ENCODE measurements at places on chromosomes 6 and 20.

DNA sequence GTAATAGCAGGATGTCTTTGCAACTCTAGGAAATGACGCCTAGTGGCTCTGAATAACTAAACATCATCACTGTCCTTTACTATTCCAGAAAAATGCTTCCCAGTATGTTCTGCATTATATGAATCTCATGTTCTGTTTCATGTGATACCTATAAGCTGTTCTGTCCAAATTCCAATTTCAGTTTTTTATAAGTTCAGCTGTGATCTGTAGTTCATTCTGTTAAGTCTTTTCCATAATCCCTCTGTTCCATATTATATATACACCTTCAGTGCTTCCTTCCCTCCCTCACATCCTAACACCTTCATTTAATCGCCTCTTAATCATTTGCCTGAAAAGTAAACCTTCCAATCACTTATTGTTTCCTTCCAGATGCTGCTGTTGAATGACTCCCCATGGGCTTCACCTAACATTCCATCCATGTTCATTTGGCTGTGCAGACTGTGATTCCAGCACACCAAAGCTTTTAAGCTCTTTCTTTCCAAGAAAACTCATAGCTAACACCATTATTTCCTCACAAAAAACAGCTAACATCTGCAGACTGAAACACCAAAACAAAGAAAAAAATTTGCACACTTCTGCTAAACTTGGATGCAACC, 18.6 kb downstream of the HMGCLL1 start:
- DNase-seq, result no peak

DNA sequence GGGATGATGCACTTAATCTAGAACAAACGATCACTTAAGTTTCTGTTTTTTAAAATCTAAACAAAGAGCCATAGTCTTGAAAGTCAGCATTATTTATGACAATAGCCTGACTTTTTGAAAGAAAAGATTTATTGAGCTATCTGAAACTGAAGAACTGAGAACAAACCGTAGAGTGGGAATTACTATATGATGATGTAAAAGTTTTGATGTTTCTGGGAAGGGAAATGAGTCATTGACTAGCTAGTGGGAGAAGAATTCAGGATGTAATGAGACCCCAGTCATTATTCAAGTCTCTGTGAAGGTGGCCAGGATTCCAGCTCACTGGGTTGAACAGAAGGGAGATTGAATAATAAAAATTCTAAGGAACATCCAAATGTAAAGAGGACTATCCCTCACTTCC, 83.4 kb upstream of the FABP7 start:
- DNase-seq, result no peak

DNA sequence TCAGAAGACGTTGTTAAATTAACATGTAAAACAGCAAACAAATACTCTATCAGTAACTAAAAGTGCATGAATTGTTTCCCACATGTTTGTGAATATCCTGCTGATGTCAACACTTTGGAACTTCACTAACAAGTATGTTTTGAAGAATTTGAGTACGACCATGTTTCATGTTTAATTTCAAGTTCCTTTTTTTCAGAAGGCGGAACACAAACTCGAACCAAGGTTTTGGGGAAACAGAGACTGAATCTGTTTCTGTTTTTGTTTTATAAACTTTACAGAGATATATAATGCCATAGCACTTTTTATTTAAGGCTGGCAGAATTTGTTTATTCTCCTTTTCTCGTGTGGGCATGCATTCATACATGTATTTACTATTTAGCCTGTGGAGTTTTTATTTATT, 509.3 kb upstream of the CITED2 start:
- no peak for DNase-seq

DNA sequence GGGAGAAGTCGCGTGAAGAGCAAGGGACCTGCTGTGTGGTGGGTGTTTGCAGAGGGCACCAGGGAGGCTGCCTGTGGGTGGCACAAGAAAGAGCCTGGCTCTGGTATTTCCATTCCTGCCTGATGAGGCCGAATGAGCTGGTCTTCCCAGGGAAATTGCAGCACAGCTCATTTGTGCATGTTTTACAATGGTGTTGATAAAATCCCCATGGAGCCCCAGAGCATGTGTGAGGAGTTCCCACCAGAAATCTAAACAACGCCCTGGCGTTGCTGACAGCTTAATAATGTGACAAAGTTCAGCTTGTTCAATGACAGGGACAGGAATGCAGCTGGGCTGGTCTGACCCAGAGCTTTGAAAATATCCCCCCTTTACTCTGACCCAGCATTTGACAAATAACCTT, 135.5 kb downstream of the CLIC5 start:
- no peak for DNase-seq

DNA sequence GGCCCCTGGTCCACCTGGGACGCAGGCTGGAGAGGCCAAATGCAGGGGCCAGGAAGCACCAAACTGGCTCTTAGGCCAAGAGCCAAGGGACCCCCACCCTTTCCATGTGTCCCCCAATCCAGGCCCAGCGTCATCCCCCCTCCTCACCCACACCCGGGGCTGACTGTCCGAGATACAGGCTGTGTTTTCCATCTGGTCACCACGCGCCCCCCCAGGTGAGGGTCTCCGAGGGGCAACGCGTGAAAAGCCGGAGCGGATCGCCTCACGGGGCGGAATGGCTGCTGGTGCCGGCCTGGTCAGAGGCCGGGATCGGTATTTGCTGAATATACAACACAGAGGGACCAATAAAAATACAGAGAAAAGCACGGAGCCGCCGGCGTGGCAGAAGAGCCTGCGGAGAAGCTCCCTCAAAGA, 5.2 kb upstream of the ABHD16B start:
- DNase-seq, result no peak

DNA sequence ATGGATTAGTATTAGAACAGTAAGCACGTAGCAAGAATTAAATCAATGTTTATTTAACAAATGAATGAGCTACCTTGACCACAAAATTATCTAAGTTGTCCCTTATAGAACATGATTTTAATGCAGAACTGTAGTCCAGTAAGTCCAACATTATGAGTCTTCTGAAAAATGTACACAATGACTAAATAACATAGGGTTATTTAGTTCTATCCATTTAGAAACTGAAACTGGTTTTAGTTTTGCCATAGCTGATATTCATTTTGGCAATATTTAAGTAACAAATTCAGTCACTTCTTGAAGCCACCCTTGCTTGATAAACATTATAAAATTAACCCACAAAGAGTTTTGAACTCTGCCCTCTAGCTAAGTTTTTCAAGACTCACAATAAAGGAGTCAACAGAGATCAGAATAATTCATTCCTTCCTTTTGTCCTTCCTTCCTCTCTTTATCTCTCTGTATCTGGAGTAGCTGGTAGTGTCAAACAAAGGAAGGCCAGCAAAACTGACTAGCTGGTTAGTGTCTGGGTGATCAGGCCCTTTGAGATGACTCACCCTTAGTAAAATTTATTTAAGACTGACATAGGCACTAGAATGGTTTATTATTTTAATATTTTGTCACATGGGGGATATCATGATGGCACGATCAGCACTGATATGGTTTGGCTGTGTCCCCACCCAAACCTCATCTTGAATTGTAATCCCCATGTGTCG, 115.1 kb downstream of the BTBD9 start:
- no peak for DNase-seq

DNA sequence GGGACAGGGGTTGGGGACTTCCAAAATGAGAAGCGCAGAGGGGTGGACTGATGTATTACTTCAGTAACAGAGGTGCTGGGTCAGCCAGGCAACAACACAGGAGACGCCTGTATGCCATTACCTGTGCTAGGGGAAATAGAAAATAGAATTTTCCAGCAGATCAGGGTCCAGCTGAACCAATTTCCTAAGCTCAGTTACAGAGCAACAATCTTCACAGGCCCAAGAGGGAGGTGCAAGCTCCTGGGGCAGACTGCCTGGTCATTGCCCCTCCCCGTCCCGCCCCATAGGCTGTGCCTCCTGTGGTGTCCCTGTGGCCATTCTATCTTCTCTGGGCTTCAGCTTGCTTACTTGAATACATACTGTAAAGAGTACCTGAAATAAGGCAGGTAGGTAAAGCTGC, 3.7 kb downstream of the KCNK5 start:
- DNase-seq, result no peak

DNA sequence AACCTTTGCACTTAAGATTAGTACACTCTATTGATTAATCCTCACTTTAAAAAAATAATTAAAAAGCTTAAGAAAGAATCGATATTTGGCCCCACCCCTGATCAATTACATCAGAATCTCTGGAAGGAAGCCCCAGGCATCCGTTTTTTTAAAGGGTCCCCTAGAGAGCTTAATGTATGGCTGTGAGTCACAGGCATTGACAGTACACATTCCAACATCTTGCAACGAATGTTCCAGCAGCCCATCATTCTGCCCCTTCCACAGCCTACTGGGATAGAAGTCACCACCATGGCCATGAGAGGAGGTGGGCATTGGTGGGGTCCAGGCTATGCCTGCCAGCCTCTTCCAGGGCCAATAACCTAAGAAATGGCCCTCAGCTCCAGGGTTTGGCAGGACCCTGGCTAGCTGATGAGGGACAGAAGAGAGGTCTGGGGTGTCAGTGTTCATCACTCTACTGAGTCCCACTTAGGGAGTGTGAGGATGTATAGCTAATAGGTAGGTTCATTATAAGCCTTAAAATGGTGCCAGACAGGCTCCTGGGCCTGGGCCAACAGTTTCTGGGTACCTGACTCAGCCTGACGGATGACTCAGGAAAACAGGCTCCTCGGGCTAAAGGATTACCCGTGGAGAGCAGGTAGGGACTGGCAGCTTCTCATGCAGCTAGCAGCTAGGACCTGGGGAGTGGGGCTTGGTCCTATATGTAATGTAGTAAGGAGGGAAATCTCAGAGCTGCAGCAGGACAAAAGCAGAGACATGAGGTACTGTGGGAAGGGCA, 40.4 kb downstream of the MDGA1 start:
- DNase-seq, result no peak

- DNase-seq, result no peak
Observed at GRCh38 chr6:5778906-5779305, 227.8 kb downstream of the NRN1 start.

GRCh38 chr6:117473401-117473800, 9.1 kb upstream of the DCBLD1 start:
- DNase-seq, result no peak

DNA sequence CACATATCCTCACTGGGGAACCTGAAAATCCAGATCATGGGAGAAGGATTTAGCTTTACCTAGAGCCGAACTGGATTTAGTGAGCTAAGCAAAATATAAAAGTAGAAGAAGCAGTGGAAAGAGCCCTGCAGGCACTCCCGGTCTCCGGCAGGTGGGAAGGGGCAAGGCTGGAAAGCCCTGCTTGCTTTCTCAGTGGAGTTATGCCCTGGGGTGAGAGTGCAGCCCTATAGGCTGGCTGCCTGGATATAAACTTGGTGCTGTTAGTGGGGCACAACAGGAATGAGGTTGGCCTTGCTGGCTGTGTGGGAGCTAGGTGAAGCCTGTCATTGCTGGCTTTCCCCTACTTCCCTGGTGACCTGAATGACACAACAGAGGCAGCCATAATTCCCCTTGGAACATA, 122.0 kb downstream of the CDK19 start:
- DNase-seq, result no peak

GRCh38 chr6:48615041-48615440, 504.0 kb upstream of the PTCHD4 start:
- DNase-seq, result no peak

- DNase-seq, result peak; percentile 62
Observed at GRCh38 chr6:25007269-25007699, 71.5 kb upstream of the RIPOR2 start.

GRCh38 chr20:63554361-63555278, 661 bp downstream of the FNDC11 start:
- DNase-seq, result peak; percentile 75

DNA sequence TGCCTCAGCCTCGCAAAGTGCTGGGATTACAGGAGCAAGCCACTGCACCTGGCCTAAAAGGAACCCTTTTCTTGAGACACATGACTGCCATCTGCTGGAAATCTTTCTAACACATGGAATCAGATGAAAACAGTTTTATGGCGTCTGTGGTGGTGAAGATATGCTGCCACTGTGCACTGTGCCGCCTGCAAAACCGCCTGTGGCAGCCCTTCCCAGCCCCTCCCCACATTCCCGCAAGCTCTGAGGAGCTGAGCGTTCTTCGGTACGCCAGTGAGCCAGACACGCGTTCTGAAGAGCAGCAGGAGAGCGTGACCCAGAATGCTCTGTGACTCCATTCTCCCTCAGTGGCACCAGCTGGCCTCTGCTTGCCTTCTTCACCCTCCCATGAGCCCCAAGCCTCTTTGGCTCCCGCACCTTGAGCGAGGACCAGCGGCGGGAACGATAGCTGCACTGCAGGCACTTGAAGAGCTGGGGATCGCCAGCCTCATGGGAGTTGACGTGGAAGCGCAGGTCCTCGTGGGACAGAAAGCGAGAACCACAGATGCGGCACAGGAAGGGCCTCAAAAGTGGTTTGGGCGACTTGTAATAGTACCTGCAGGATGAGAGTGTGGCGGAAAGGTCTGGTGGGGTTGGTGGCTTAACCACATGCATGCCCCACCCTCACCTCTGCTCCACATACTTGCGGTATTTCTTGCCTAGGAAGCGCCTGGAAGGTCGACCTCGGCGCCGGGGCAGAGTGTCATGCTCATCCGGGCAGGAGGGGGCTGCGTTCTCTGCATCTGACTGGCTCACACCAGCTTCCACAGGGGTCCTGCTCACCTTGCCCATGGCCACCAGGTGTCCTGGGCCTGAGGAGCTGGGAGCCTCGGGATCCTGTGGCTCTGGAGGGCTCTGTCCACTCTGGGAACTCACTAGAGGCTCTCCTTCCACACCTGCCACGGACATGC, 8.7 kb downstream of the ZNF335 start:
- DNase-seq, result peak; percentile 74

DNA sequence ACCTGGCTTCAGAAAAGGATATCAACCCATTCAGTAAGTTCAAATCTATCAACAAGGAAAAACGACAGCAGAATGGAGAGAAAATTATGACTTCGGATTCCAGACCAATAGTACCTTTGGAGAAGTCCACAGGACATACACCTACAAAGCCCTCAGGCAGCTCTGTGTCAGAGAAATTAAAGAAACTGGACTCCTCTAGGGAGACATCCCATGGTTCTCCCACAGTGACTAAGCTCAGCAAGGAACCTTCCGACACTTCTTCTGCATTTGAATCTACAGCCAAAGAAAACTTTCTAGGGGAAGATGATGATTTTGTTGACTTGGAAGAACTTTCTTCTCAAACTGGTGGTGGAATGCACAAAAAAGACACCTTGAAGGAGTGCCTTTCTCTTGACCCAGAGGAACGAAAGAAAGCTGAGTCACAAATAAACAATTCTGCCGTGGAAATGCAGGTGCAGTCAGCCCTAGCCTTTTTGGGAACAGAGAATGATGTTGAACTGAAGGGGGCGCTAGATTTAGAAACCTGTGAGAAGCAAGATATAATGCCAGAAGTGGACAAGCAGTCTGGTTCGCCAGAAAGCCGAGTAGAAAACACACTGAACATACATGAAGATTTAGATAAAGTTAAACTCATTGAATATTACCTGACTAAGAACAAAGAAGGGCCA, 67.4 kb upstream of the HINT3 start:
- DNase-seq, result peak; percentile 48

- DNase-seq, result no peak
Observed at GRCh38 chr6:72787391-72788031, 165.6 kb downstream of the KCNQ5 start.

GRCh38 chr6:107275330-107275865, 160.1 kb upstream of the BEND3 start:
- no peak for DNase-seq
